T-cell (primary cell): ENCODE measurements at places on chromosomes 7 and 10. TPM values are rescaled to one million over a fixed set of nuclear protein-coding genes. Genes with fewer than 3 reads are reported as not detected.

The DKK1 gene
- not detected for total RNA-seq

The FGFR2 gene
- 0.49 TPM for total RNA-seq

The AZGP1 gene
- total RNA-seq, result 0.56 TPM

The SLC26A3 gene
- total RNA-seq, result not detected

The SPDYE18 gene
- 2.0 TPM for total RNA-seq

- no peaks in the 10 kb centered on the region for H3K27me3 ChIP-seq
- H3K36me3 ChIP-seq, result no peaks in the 10 kb centered on the region
- no peak overlapping the region for H3K4me3 ChIP-seq
- H3K27ac ChIP-seq, result no peak overlapping the region
Observed at GRCh38 chr10:54613162-54613561, 187.9 kb downstream of the PCDH15 start.

GRCh38 chr10:4586776-4587175 is 239.2 kb upstream of the AKR1E2 start:
- no peaks in the 10 kb centered on the region for H3K27me3 ChIP-seq
- no peaks in the 10 kb centered on the region for H3K4me1 ChIP-seq
- no peaks in the 10 kb centered on the region for H3K36me3 ChIP-seq
- no peak overlapping the region for H3K4me3 ChIP-seq
- no peak overlapping the region for H3K27ac ChIP-seq

GRCh38 chr10:14327527-14327926 is 3.2 kb downstream of the FRMD4A start:
- H3K27me3 ChIP-seq, result no peaks in the 10 kb centered on the region
- no peaks in the 10 kb centered on the region for H3K36me3 ChIP-seq
- no peaks in the 10 kb centered on the region for H3K4me1 ChIP-seq
- DNase-seq, result no peak
- no peak overlapping the region for H3K4me3 ChIP-seq
- no peak overlapping the region for H3K27ac ChIP-seq

DNA sequence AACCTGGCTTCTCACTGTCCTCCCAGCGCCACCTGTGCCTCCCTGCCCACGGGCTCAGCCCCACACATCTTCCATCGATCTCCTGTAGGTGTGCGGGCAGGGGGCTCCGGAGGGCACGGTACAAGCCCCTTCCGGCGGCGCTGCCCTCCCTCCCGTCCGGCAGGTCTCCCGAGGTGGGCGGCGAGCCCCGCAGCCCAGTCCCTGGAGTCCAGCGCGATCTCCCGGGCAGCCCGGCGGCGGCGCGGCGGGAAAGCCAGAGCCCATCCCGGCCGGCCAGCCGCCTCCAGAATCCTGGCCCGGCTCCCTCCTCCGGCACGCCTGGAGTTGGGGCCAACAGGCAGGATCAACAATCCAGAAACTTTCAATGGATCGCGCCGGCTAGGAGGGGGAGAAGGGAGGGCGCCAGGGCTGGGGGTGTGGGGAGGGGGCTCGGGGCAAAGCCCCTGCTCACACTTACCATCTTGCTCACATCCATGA is 100.1 kb downstream of the HIP1 start:
- H3K27ac ChIP-seq, result no peak overlapping the region
- no peak for DNase-seq
- H3K27me3 ChIP-seq, result peaks cover 2% of the 10 kb centered on the region
- H3K36me3 ChIP-seq, result no peaks in the 10 kb centered on the region
- peaks cover 4% of the 10 kb centered on the region for H3K4me1 ChIP-seq

- H3K36me3 ChIP-seq, result peaks cover 2% of the 10 kb centered on the region
- H3K4me3 ChIP-seq, result no peak overlapping the region
- no peak overlapping the region for H3K27ac ChIP-seq
- no peak for DNase-seq
- no peaks in the 10 kb centered on the region for H3K27me3 ChIP-seq
Observed at GRCh38 chr10:50512214-50512595, 111.6 kb downstream of the SGMS1 start.

DNA sequence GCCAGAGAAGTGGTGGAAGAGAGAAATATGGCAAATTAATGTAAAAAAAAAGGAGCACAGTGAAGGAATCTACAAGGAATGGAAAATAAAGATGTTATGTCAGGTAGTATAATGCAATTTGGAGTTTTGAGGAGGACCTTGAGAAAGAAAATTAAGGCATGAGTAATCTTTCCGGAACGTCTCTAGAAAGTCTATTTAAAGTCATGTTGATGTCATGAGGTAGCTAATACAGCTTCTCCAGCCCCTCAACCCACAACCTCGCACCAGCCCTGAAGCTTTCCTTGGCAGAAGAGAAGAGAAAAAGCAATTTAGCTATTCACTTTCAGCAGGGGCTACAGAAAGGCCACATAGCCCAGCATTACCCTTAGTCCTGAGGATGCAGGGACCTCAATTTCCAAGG is 22.5 kb downstream of the TRDMT1 start:
- no peak overlapping the region for H3K4me3 ChIP-seq
- no peak overlapping the region for H3K27ac ChIP-seq
- no peaks in the 10 kb centered on the region for H3K27me3 ChIP-seq
- H3K4me1 ChIP-seq, result peaks cover 3% of the 10 kb centered on the region
- no peaks in the 10 kb centered on the region for H3K36me3 ChIP-seq

DNA sequence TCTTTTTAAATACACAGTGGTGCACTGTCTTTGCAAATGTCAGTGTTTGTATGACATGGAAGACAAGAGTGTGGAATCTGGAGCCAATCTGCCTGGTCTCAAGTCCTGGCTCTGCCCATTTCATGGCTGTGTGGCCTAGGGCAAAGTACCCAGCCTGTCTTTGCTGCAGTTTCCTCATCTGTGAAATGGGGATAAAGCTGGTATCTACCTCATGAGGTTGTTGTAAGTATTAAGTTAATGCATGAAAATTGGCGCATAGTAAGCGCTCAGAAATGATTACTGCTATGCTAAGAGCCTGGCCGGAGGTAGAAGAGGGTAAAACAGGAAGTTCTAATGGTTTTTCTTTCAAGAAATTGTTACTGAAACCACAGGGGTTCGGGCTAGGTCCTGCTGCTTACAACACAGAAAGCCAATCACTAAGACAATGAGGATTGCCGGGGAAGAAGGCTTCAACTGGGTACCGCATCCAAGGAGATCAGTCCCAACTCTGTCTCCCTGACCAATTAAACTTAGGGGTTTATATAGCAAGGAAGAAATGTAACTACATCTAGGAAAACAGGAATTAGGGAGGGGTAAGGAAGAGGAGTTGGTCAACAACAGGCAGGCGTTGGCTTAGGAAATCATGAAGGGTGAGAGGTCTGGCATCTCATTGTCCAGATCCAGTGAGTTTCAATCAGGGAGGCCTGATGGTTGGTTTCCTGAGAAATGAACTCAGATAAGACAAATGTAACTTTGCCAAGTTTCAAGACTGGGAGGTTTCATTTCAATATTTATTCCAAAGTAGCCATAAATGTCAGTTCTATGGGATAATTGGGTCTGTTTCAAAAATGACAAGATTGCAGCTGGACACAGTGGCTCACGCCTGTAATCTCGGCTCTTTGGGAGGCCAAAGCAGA is 57.0 kb downstream of the CHST3 start:
- H3K27me3 ChIP-seq, result peaks cover 19% of the 10 kb centered on the region
- DNase-seq, result no peak
- H3K36me3 ChIP-seq, result no peaks in the 10 kb centered on the region
- H3K4me3 ChIP-seq, result no peak overlapping the region
- H3K4me1 ChIP-seq, result no peaks in the 10 kb centered on the region

GRCh38 chr10:10878963-10879362 is 138.7 kb upstream of the CELF2 start:
- DNase-seq, result no peak
- no peaks in the 10 kb centered on the region for H3K4me1 ChIP-seq
- no peak overlapping the region for H3K4me3 ChIP-seq
- peaks cover under 1% of the 10 kb centered on the region for H3K27me3 ChIP-seq

- H3K4me1 ChIP-seq, result no peaks in the 10 kb centered on the region
- H3K27ac ChIP-seq, result no peak overlapping the region
- no peaks in the 10 kb centered on the region for H3K36me3 ChIP-seq
- no peak overlapping the region for H3K4me3 ChIP-seq
Observed at GRCh38 chr7:78510580-78511188, 712.1 kb downstream of the PHTF2 start.

DNA sequence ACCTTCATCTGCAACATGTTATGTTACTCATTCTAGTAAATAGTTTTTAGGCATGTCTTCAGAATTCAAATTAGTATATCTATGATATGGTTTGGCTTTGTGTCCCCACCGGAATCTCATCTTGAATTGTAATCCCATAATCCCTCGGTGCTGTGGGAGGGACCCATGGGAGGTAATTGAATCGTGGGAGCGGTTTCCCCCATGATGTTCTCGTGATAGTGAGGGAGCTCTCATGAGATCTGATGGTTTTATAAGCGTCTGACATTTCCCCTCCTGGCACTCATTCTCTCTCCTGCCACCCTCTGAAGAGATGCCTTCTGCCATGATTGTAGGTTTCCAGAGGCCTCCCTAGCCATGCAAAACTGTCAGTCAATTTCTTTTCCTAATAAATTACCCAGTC is 20.4 kb upstream of the GPR37 start:
- no peak for DNase-seq
- no peaks in the 10 kb centered on the region for H3K36me3 ChIP-seq
- H3K27me3 ChIP-seq, result peaks cover 5% of the 10 kb centered on the region
- no peaks in the 10 kb centered on the region for H3K4me1 ChIP-seq
- H3K4me3 ChIP-seq, result no peak overlapping the region
